Activated CD4-positive, CD25-positive, alpha-beta regulatory T cell (primary cell): ENCODE measurements at places on chromosomes 2 and 18.

DNA sequence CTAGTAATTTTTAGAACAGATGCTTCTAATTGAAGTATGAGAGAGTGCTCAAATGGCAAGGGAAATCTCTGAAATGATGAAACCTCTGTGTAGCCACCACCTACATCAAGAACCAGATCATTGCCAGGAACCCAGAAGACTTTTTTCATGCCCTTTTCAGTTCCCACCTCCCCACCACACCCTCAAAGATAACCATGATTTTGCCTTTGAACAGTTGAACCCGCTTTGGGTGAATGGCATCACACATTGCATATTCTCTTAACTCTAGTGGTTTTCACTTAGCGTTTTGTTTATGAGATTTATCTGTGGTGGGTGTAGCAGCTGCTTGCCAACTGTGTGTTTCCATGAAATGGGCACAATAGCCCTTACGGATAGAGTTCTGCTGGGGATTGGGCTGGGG lies 142.9 kb upstream of the HDAC4 start:
- no peak for DNase-seq

DNA sequence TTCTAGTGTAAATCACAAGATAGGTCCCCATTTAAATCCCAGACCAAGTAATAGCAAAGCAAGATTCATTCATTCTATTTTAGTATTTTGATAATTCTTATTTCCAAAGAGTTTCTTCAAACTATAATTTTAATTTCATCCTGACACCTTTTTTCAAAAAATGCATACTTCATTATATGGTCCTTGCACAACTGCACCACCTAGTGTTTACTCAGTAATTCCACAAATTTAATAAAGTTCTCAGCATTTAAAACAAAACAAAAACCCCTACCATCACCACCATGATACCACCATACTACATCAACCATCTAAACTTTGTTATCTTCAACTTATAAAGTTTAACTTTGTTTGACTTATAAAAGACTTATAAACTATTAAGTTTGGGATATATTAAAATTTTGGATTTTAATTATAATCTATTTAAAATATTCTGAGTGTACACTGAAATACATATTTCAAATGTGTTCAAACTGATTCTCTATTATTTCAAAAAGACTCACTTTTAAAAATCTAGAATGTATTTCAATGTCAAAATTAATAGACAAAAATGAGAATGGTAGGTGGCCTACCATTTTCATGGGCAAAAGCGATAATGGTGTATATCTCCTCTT lies 44.2 kb downstream of the WDPCP start:
- DNase-seq, result no peak

- DNase-seq, result no peak
Observed at GRCh38 chr18:24398540-24398939, 916 bp upstream of the OSBPL1A start.

GRCh38 chr2:226220511-226220910 lies 579.1 kb downstream of the IRS1 start:
- no peak for DNase-seq

- no peak for DNase-seq
Observed at GRCh38 chr2:193539188-193539587, 1344.5 kb upstream of the TMEFF2 start.
